Gastrocnemius medialis (tissue), 4 donors: ENCODE measurements at places on chromosomes 6 and 20. TPM values are rescaled to one million over a fixed set of nuclear protein-coding genes. Genes with fewer than 3 reads are reported as not detected.

The GLP1R gene
- not detected for total RNA-seq

The SLC22A2 gene
- not detected for total RNA-seq

The METTL24 gene
- not detected for total RNA-seq

The COL10A1 gene
- not detected for total RNA-seq

The SLC32A1 gene
- total RNA-seq: not detected

The TGM3 gene
- total RNA-seq: not detected

The MACROD2 gene
- 2.5 TPM for total RNA-seq

The FAM162B gene
- total RNA-seq: 8.2 TPM

The NRSN1 gene
- total RNA-seq: not detected
